ENCODE measurements at places on chromosomes 2 and 18.

- no peak for DNase-seq
These were observed 23.2 kb upstream of the ZNF516 start for GRCh38 chr18:76518123-76518859.

DNA sequence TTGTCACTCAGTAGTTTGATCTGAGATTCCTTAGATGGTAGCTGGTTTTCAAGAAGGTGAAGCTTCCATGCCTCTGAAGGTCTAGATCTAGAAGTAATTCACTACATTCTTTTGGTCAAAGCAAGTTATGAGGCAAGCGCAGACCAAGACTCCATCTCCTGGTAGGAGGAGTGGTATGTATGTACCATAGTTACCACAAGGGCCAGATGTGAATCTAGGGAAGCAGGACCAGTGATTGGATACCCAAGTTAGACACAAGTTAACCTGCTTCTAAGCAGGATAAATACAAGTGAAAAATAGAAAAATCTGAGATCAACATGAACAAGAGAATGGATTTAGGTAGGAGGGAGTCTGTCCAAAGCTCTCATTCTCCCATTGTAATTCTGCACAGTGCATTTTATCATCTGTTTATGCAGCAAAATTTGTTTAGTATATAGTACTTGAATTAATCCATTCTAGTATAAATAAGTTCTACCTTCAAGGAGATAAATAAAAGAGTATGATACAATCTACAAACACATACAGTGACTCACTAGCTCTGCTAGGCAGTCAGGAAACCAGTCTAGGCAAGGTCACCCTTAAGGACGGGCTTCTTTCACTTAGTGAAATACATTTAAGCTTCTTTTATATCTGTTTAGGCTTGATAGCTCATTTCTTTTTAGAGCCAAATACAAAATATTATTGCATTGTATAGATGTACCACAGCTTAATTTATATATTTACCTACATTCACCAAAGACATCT lies 14.2 kb upstream of the DOCK10 start:
- no peak for DNase-seq

- DNase-seq: no peak
These were observed 24.0 kb upstream of the ZNF516 start for GRCh38 chr18:76518860-76519538.

DNA sequence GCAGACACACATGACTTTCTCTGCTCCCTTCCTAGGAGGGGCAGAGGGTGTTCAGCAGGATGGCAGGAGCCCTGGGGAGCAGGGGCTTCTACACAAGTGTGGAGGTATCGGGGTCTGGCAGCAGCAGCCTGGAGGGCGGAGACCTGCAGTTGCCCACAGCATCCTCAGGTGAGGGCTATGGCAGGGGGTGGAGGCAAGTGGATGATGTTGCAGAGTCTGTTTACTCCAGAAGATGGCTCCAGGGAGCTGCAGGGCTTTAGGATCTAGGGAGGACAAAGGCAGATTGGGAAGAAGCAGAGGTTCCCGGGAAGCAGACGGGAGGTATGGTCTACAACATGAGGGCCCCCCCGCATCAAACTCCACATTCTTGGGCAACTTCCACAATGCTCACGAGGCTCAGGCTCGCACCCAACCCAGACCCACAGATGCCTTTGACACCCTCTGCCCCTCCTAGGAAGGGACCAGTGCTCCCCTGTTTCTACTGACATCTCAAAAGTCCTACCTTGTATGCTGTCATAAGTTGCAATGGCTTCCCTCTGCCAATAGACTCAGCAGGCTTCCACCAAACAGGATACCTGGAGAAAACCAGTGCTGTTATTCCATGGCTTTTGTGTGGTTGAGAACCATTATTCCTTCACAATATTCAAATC lies 12.0 kb upstream of the ATP6V1C2 start:
- DNase-seq: no peak

GRCh38 chr18:61785588-61785987 lies 107.2 kb downstream of the RNF152 start:
- DNase-seq: no peak

- no peak for DNase-seq
These were observed 65.6 kb downstream of the RAPH1 start for GRCh38 chr2:203469546-203469945.

- DNase-seq: no peak
These were observed 3.0 kb upstream of the ST8SIA5 start for GRCh38 chr18:46759890-46760289.

GRCh38 chr2:208370881-208371633 lies 35.5 kb upstream of the PTH2R start:
- no peak for DNase-seq

DNA sequence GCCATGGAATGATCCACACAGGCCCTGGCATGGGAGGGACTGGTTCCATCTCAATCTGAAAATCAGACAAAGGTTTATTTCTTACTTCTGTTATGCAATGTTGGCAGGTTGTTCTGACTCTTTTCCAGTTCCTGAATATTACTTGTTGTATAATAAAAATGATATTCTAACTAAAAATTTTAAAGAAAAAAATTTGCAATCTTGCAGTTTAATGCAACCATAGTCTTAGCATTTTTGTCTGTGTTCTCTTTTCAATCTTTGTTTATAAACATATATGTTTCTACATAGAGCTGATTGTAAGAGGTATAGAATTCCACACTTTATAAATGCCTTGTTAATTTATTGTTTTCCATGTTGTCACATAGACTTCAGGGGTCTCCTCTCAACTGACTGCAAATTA lies 143.4 kb downstream of the RPIA start:
- DNase-seq: no peak

GRCh38 chr2:28565720-28566295 lies 69.9 kb downstream of the PLB1 start:
- no peak for DNase-seq

GRCh38 chr2:49044350-49045079 lies 109.8 kb downstream of the FSHR start:
- DNase-seq: no peak

DNA sequence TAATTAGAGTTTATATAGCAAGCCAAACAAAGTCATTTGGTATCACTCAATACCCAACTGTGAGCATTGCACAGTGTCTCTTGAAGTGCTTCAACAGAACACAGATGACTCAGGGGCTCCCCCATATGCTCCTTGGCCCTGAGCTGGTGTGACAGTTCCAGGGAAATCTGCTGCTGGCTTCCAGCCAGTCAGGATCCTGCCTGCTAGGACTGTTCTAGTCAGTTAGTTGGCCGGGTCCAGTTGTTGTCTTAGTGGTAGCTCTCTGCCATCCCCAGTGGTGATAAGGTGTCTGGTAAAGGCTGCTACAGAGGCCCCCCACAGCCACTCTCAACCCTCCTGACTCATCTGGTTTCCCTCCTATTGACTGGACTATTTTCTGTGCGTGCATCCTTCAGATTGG lies 100.3 kb downstream of the IRS1 start:
- no peak for DNase-seq

All from activated naive CD4-positive, alpha-beta T cell (primary cell).